Fibroblast of lung (primary cell): ENCODE measurements at places on chromosomes 2 and 18. TPM values are rescaled to one million over a fixed set of nuclear protein-coding genes. Genes with fewer than 3 reads are reported as not detected.
A peak's percentile ranks its signal among the peaks of the same experiment; 100 is the strongest.

- no peak overlapping the region for H3K4me3 ChIP-seq
- peak; percentile 63 for DNase-seq
- H3K27ac ChIP-seq: no peak overlapping the region
Measured at GRCh38 chr18:10840743-10841142, 308.6 kb downstream of the PIEZO2 start.

The REG3A gene
- total RNA-seq: not detected in 2 replicates

- peaks cover 4% of the 10 kb centered on the region for H3K4me1 ChIP-seq
- no peak overlapping the region for H3K4me3 ChIP-seq
- no peaks in the 10 kb centered on the region for H3K36me3 ChIP-seq
- no peaks in the 10 kb centered on the region for H3K27me3 ChIP-seq
- H3K27ac ChIP-seq: no peak overlapping the region
- DNase-seq: peak; percentile 84
Measured at GRCh38 chr2:127007652-127008051, 99.3 kb downstream of the BIN1 start.

The KANSL3 gene
- total RNA-seq: 28.2 and 36.5 TPM in 2 replicates

GRCh38 chr2:151669585-151670081 lies 64.6 kb downstream of the NEB start:
- DNase-seq: no peak
- H3K4me1 ChIP-seq: no peaks in the 10 kb centered on the region
- H3K27ac ChIP-seq: no peak overlapping the region
- H3K4me3 ChIP-seq: no peak overlapping the region
- H3K36me3 ChIP-seq: no peaks in the 10 kb centered on the region

DNA sequence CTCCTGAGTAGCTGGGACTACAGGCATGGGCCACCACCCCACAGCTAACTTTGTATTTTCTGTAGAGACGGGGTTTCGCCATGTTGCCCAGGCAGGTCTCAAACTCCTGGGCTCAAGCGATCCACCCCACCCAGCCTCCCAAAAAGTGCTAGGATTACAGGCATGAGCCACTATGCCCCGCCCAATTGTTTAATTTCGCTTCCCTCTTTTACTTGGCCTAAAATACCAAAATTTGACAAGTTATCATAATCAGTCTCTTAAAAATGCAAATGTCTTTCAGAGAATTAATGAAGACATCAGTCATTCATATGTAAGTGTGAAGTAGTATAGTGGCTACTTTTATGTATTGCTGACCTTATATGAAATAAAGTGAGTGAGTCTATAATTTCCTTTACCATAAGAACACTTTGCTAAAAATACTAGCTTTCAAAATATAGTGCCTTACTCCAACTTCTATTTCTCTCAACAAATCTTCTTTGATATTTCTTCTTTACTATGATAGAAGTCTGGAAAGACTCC lies 9.8 kb downstream of the FBXO11 start:
- DNase-seq: no peak
- H3K27ac ChIP-seq: no peak overlapping the region
- H3K36me3 ChIP-seq: no peaks in the 10 kb centered on the region
- peaks cover 3% of the 10 kb centered on the region for H3K4me1 ChIP-seq

DNA sequence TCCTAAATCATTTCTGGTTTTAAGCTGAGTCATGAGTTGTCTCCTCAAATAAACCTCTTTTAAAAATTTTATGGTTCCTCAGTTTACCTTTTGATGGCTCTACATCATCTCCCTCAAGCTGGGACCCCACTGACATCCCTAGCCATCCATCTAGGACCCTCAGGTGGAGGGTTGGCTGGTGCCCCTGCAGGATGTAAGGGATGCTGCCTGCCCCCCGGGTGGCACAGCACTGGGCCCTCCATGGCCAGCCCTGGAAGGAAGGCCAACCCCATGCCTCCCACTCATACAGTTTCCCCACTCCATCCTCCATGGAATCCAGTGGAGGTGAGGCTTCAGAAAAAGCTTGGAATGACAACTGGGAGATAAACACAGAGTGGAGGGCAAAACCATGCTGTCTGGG lies 17.2 kb upstream of the GPC1 start:
- H3K27ac ChIP-seq: no peak overlapping the region
- no peaks in the 10 kb centered on the region for H3K27me3 ChIP-seq
- H3K36me3 ChIP-seq: no peaks in the 10 kb centered on the region
- no peak for DNase-seq
- H3K4me1 ChIP-seq: no peaks in the 10 kb centered on the region
- no peak overlapping the region for H3K4me3 ChIP-seq

DNA sequence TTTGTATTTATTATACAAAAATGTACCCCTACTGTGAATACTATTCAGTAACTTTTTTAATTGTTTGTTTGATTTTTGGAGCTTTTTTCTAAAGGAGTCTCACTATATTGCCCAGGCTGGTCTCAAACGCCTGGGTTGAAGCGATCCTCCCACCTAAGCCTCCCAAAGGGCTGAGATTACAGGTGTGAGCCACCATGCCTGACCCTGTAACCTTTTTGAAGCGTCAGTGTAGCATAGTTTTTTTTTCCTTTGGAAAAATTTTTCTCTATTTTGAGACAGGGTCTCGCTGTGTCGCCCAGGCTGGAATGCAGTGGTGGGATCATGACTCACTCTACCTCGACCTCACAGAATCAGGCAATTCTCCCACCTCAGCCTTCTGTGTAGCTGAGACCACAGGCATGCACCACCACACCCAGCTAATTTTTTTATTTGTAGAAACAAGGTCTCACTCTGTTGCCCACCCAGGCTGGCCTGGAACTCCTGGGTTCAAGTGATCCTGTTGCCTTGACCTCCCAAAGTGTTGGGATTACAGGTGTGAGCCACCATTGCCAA lies 2.0 kb downstream of the GMCL1 start:
- H3K4me3 ChIP-seq: no peak overlapping the region
- no peaks in the 10 kb centered on the region for H3K4me1 ChIP-seq
- DNase-seq: peak; percentile 71
- no peaks in the 10 kb centered on the region for H3K36me3 ChIP-seq
- H3K27me3 ChIP-seq: no peaks in the 10 kb centered on the region

GRCh38 chr2:128086244-128086643 lies 4.8 kb upstream of the UGGT1 start:
- no peaks in the 10 kb centered on the region for H3K4me1 ChIP-seq
- DNase-seq: no peak
- no peak overlapping the region for H3K4me3 ChIP-seq
- no peak overlapping the region for H3K27ac ChIP-seq
- no peaks in the 10 kb centered on the region for H3K36me3 ChIP-seq
- no peaks in the 10 kb centered on the region for H3K27me3 ChIP-seq

- peak; percentile 22 for DNase-seq
- H3K4me1 ChIP-seq: no peaks in the 10 kb centered on the region
- peaks cover 2% of the 10 kb centered on the region for H3K36me3 ChIP-seq
- no peaks in the 10 kb centered on the region for H3K27me3 ChIP-seq
- no peak overlapping the region for H3K27ac ChIP-seq
Measured at GRCh38 chr2:223870840-223871611, 33.6 kb upstream of the AP1S3 start.

DNA sequence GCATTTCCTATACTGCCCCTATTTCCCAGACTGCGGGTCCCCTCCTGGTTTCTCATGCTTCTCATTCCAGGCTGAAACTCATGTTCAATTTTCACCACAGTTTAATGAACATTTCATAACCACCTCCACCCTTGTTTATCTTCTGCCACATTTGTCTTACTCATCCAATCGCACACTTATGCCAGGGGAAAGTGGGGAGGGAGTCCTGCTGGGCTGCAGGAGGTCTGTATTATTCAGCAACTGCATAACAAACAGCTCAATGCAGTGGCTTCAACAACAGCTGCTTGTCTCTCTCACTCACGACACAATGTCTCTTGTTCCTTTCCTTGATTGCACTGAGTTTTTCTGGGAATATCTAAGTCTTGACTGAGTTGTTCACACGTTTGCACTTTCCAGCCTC lies 106.0 kb downstream of the ZNF519 start:
- no peak for DNase-seq
- no peak overlapping the region for H3K4me3 ChIP-seq
- no peaks in the 10 kb centered on the region for H3K4me1 ChIP-seq
- H3K36me3 ChIP-seq: no peaks in the 10 kb centered on the region
- no peak overlapping the region for H3K27ac ChIP-seq
